ENCODE measurements at places on chromosomes 7 and 10.

DNA sequence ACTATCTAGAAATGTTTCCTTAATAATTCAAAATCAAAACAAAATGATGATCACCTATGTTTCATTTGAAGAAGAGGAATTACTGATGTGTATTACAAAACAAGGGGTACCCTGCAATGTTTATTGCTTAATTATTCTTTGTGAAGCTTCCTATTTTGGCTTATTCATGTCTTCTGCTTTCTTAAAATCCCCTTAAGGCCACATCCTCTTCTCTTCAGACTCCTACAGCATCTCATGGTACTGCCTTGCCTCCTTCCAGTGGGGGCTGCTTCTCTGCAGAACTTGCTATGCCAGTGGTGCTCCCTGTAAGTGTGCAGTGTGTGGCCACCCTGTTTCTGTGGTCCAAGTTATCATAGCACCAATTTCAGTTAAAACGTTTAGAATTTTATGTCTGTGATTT, 35.0 kb downstream of the CCDC146 start:
- no peak for DNase-seq

DNA sequence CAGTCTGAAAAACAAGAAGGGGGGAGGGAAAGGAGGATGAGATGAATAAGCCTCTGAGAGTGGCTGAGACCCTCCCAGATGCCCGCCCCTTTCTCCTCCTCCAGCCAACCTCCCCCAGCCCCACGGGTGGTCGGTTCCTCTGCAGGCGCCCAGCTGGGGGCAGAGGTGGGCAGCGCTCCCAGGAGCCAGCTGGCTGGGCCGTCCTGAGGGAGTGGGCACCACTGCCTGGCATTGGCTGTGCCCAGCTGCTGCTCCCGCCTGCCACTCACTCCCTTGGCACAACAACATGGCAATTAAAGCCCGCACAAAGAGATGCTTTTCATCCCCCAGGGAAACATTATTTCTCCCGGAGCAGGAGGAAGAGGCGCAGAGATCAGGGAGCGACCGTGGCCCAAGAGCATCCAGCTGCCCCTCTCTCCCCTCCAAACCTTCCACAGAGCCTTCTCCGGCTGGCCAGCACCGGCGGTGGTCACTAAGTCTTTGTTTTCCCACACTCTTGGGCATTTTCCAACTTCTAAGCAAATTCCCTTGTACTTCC, 107.2 kb downstream of the SPDYE5 start:
- DNase-seq = peak; percentile 93

- DNase-seq = no peak
These were observed 130.8 kb downstream of the ELFN1 start for GRCh38 chr7:1800902-1801301.

DNA sequence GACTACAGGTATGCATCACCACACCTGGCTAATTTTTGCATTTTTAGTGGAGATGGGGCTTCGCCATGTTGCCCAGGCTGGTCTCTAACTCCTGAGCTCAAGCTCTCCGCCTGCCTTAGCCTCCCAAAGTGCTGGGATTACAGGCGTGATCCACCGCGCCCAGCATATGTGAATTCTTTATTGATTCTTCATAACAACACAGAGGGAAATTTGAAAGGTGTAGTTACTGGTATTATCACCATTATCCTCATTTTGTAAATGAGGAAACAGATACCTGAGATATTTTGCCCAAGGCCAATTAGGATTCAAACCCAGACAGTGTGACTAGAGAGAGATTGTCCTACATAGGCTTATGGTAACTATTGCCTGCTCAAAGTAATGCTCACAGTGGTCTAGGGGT, 22.6 kb downstream of the TCF7L2 start:
- DNase-seq = no peak

- DNase-seq = no peak
These were observed 209.2 kb upstream of the ZNF32 start for GRCh38 chr10:43857931-43858315.

DNA sequence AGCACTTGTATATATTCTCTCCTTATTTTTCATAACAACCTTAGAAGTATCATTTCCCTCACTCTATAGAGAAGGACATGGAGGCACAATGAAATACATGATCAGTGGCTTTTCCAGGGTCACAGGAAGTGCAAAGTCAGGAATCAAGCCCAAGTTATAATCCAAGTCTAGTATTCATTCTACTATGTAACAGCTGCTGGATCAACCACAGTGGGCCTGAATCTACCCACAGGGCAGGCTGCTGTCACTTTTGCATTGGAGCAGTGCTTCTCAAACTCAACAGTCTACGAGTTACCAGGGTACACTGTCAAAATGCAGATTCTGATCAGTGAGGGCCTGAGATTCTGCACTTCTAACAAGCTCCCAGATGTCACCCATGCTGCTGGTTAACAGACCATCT, 18.3 kb downstream of the ZDHHC16 start:
- no peak for DNase-seq

DNA sequence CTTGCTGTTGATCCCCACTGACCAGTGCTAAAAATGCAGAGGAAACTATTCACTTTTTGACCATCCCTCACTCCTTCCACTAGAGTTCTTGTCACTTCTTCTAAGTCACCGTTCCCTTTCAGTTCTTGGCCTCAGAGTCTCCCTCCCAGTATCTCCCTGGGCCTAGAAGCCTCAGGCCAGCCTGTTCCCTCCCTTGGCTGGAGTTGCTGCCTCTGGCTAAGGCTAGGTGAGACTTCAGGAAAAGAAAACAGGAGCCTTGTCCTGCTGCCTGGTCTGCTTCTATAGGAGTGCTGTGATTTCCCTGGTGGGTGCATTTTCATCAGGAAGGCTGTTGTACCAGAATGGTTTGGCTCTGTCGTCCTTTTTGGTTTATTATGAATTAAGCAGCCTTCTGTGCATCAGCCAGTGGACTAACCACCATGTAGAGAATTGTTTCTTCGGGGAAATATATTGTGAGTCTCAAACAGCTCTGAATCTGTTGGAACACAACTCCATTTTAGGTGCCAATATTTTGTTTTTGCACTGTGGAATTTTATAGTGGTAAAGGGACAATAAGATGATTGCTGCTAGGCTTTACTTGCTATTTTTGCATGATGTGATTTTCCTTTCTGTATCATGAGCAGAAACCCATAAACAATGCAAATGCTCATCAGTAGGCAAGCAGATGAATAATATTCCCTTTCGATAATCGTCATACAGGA, 233.4 kb upstream of the FZD1 start:
- DNase-seq = no peak

DNA sequence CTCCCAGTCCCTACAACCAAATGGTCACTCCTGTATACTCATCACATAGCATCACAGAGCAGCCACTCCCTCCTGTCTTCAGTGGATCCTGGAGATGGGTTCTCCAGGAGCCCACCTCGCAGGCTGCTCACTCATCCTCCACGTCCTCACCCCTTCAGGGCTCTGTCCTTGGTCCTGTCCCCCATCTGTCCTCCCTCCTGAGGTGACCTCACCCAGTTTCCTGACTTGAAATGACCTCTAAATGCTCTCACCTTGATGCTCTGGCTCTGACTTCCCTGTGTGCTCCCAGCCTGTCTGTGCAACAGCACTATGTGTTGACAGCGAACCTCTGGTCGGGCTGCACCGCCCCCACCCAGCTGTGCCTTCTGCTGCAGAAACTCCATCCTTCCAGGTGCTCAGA, 2.1 kb upstream of the PPP2R2D start:
- no peak for DNase-seq

- DNase-seq = no peak
These were observed 62.4 kb downstream of the HIBADH start for GRCh38 chr7:27600247-27600646.

DNA sequence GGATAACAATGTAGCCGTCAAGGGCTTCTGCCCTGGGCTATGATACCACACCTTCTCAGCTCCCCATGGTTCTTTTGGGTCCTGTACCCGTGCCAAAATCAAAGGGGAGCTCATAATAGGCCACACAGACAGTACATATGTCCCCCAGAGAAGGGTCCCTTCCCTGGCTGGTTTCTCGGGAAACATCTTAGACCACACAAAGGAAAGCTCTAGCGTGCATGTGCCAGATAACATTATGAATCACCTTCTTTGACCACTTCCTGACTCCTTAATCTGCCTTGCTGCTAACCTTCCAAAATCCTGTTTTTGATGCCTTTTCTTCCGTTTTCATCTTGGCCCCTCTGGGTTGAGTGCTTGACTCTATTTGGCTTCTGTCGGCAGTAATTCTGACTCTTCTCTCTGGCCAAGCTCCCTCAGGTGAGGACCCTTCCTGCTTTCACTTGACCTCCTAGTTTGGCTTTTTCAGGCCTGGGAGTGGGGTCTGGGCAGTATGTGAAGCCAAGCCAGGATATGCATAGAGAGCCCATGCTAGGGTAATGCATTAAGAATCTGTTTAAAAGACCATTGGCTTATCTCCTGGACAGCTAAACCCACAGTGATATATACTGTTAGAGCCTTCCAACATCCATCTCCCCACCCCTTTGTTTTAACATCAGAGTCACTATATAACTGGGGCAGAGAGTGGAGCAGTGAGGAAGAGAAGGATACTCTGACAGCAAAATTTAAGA, 84.8 kb downstream of the ANLN start:
- no peak for DNase-seq

GRCh38 chr10:88065383-88066049, 202.1 kb downstream of the PTEN start:
- no peak for DNase-seq

- no peak for DNase-seq
These were observed 287.0 kb downstream of the TCF7L2 start for GRCh38 chr10:113236998-113237397.

DNA sequence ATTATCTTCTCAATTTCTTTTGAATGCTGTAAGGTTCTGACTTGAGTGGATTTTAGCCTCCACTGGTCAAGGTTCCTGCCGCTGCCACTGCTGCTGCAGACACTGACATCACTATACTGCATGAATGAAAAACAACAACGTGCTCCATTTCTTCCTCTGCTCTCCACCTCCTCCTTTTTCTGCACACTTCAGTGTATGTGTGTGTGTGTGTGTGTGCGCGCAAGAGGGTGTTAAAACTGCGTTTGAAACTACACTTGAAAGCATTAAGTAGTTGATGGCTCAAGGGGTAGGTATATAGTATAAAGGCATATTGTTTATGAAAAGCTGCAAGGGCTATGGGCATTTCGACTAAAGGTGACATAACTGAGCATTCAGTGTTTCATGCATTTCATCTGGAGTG, 3.5 kb downstream of the GLCCI1 start:
- DNase-seq = peak; percentile 19

DNA sequence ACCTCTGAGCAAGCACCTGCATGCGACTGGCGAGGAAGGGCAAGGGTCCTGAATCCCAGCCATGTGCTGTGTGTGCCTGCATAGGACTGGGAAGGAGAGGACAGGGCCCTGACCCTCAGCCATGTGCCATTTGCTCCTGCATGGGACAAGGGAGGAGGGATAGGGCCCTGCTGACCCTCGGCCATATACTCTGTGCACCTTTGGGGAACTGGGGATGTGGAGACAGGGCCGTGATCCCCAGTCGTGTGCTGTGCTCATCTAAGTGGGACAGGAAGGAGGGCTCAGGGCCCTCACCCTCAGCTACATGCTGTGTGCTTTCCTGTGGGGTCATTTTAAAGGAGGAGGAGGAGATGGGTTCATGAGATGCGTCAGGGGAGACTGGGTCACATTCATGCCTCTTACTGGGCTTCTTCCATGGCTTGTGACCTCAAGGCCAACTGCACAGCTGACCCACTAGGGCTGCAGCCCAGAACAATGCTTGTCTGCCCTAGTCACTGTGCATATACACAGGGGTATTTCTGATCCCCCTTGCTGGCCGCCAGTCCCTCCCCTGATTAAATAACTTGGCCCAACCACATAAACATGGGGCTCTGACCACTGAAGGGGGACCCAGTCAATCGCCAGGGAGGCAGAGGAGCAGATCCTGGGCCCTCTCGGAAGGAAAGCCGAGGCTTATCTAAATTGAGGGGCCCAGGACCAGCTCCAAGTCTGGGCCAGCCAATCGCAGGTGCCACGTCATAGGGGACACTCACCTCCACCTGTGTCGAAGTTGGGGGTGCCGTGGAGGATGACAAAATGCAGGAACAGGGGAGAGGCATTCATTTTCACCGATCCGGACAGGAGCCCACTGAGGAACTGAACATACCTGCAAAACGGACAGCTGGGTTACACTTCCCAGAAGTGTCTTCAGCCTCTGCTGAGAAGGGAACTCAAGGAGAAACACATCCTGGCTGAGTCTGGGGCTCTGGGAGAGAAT, 167.3 kb downstream of the TNS3 start:
- no peak for DNase-seq

GRCh38 chr7:51224811-51225595, 91.6 kb downstream of the COBL start:
- DNase-seq = no peak

- DNase-seq = no peak
These were observed 52.1 kb upstream of the JCAD start for GRCh38 chr10:30111340-30112022.

- peak; percentile 91 for DNase-seq
These were observed 9.9 kb upstream of the EPHB4 start for GRCh38 chr7:100837099-100837836.

GRCh38 chr7:11831736-11832495, at the start of gene THSD7A:
TSS of gene THSD7A (minus strand) at chr7:11832198. CDS start at chr7:11831946, 252 bp downstream.
- DNase-seq = peak; percentile 64

DNA sequence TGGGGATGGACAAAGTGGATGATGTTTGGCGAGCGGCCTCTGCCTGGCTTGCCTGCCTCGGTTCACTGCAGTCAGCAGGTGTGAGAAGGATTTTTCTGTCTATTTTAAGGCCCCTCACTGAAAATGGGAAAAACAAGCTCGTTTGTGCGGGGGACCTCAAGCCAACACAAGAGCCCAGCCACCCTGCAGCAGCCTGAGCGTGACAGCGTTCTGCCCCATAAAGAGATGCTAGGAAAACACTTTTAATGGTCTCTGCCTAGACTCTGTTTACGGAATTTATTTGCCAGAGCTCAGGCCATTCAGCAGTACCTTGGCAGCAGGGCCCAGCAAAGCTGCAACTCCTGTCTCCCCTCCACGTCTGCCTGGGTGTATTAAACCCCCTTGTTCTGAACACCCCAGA, 131.7 kb downstream of the GRK5 start:
- DNase-seq = no peak

All from NCI-H1105 (cell line).